ENCODE measurements at places on chromosomes 7 and 10.

GRCh38 chr7:113730309-113730955 is 188.4 kb downstream of the PPP1R3A start:
- DNase-seq = no peak

GRCh38 chr10:130377986-130378540 is 241.9 kb downstream of the GLRX3 start:
- no peak for DNase-seq

DNA sequence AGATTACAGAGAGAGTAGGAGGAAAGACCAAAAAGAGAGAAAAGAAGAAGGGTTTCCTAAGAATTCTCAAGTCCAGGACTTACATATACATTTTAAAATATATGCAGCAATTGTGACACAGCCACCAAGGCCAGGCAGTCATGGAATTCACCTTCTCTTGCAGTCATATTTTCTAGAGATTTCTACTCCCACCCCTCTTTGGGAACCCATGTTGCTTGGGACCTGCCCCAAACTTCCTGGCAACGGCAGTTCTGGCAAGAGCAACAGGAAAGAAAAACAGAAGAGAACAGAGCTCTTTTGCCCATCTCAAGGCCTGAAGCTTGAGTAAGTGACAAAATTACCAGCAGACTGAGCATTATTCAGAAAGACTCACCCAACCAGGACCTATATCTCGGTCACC is 128.3 kb upstream of the ASAH2 start:
- no peak for DNase-seq

DNA sequence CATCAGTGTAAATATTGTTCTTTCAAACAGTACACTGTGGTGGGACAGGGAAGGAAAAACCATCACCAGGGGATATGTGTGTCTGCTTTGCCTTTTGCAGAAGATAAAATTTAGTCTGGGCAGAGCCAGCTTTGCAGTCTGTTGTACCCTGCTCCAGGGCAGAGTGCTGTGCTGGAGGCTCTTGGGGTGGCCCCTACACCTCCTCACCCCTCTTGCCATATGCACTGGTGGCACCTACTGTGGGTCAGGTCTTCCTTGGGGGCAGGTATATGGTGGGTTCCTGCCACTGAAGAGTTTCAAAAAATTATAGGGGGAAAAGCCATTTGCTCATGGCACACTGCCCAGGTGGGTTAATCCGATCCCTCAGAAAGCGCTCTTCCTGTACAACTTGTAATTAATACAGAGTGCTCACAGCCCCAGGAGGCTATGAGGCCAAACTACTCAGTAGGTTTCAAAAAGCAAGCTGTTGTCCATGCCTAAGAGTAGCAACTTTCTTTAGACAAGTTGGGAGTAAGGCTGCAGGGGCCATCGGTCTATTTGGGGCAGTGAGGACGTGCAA is 112.7 kb upstream of the BMPER start:
- no peak for DNase-seq

- no peak for DNase-seq
These were observed 113.3 kb upstream of the JCAD start for GRCh38 chr10:30172673-30173072.

- no peak for DNase-seq
These were observed 6.8 kb upstream of the LAT2 start for GRCh38 chr7:74202841-74203556.

GRCh38 chr7:31029251-31030042 is 22.7 kb upstream of the ADCYAP1R1 start:
- DNase-seq = no peak

GRCh38 chr7:92645114-92646061 is 55.2 kb upstream of the FAM133B start:
- DNase-seq = no peak

DNA sequence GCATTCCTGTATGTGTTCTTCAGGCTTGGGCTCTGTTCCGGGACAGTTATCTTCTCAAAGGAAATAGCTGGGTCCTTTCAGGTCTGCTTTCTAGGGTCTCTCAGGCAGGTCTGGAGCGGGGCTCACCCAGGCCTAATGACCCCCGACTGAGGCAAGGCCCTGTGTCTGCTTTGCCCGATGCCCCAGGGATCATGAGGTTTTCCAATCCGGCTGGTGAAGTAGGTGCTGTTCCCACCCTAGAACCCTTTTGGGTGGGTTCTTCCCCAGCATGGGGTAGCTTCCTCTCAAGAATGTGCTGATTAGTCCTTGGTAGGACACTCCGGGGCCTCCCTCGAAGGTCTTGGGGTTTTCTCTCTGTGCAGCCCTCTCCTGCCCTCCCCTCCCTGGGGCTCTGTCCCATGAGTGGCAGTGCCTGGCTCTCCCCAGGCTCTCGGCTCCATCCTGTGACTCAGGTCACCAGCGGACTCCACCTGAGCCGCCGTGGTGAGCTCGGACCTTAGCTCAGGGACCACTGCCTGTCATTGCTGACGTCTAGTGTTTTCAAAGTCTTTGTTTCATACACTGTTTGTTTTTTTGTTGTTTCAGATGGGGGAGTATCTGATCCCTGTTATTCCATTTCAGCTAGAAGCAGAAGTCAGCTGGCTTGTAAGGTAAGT is 71.0 kb upstream of the NKX6-2 start:
- peak; percentile 20 for DNase-seq

DNA sequence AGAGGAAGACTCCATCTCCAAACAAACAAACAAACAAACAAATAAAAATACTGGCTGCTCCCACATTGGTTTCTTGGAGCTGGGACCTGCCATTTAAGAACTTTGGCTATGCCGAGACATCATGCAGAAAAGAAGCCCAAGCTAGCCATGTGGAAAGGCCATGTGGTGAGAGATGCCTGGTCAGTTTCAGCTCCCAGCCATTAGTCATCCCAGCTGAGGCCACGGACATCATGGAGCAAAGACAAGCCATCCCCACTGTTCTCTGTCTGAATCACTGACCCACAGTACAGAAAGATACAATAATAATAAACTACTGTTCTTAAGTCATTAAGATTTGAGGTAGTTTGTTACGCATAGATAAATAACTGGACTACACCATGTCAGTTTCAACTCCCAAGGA is 70.0 kb upstream of the PCBD1 start:
- no peak for DNase-seq

- no peak for DNase-seq
These were observed 699 bp upstream of the PDLIM1 start for GRCh38 chr10:95291365-95292039.

- no peak for DNase-seq
These were observed 519 bp upstream of the ZNF655 start for GRCh38 chr7:99557940-99558305.

DNA sequence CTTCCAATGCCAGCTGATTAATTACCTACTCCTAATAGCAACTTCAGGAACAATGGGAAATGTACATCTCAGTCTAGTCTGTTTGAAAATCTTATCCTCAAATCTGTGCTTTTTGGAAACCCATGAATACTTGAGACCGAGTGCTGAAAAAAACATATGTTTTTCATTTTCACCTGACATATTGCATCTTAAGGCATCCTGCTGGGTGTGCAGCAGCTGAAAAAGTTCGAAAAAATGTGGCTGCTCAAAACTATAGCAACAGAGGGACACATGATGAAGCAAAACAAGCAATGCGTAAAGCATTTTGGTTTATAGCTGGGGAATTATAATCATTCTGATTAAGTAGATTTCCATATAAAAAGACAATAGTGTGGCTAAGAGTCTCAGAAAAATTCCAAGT is 218.0 kb downstream of the CREB5 start:
- DNase-seq = no peak

- DNase-seq = peak; percentile 44
These were observed 55.1 kb downstream of the CYCS start for GRCh38 chr7:25069900-25070443.

DNA sequence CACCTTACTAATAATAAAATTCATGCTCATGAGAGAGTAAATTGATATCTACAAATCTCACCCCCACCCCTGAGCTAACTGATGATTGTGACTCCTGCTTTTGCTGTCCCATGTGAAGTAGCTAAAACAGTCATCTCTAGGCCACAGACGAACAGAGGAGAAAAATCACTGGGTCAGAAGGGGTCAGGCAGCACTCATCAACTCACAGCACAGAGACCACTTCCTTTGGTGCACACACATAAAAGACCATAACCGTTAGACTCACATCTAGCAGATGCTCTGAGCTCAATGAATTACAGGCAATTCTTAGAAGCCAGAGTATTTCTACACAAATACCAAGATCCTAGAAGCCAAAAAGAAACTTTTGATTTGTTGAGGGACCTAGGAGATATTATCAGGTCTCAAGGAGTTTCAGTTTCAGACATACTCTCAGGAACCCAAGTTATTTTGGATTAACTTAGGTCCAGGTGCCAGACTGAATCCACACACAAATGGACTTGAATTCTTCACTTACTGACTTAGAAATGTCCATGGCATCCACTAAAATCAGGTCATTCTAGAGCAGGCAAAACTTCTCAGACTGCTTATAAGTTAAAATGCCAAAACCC is 65.0 kb upstream of the TES start:
- no peak for DNase-seq

GRCh38 chr10:4686644-4686996 is 139.4 kb upstream of the AKR1E2 start:
- no peak for DNase-seq

- DNase-seq = no peak
These were observed 954.7 kb upstream of the GHITM start for GRCh38 chr10:83184641-83185040.

Data from right forelimb (tissue), 1 donor.